ENCODE measurements at places on chromosomes 16 and 17.

GRCh38 chr17:33210285-33210684 is 82.8 kb downstream of the ASIC2 start:
- DNase-seq: no peak

DNA sequence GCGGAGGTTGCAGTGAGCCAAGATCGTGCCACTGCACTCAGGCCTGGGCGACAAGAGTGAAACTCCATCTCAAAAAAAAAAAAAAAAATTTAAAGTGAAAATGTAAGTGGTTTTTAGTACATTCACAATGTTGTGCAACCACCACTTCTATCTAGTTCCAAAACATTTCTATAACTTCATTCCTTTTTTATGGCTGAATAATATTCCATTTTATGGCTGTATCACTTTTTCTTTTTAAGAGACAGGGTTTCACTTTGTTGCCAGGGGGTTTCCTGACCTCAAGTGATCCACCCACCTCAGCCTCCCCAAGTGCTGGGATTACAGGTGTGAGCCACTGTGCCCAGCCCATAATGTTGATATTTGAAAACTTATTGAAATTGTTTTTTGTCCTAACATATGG is 11.7 kb upstream of the CMTM3 start:
- no peak for DNase-seq

- no peak for DNase-seq
These were observed 28.0 kb downstream of the NFAT5 start for GRCh38 chr16:69593751-69594255.

DNA sequence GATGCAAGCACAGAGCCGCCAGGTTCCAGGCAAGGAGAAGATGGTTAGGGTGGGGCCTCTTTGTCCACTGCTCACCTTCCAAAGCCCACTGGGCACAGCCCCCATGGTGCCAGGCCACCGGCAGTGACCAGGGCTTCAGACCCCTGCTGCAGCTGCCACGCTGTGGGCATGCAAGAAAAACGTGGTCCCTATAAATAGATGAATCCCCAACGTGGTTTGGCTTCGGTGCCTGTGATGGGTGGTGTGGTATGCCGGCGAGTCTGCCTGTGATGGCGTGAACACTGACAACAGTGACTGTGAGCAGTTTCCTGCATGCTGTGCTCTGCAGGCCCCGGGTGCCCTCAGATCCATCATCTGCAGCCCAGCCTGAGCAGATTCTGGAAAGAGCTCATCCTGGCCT is 36.6 kb downstream of the RAB11FIP4 start:
- DNase-seq: no peak

- DNase-seq: no peak
These were observed 26.4 kb downstream of the CCDC57 start for GRCh38 chr17:82186221-82186620.

- no peak for DNase-seq
These were observed 123.9 kb upstream of the ZFHX3 start for GRCh38 chr16:73171901-73172240.

- DNase-seq: no peak
These were observed 139.4 kb downstream of the C16orf78 start for GRCh38 chr16:49513040-49513439.

GRCh38 chr17:44216694-44217093 is 2.8 kb downstream of the UBTF start:
- DNase-seq: no peak

DNA sequence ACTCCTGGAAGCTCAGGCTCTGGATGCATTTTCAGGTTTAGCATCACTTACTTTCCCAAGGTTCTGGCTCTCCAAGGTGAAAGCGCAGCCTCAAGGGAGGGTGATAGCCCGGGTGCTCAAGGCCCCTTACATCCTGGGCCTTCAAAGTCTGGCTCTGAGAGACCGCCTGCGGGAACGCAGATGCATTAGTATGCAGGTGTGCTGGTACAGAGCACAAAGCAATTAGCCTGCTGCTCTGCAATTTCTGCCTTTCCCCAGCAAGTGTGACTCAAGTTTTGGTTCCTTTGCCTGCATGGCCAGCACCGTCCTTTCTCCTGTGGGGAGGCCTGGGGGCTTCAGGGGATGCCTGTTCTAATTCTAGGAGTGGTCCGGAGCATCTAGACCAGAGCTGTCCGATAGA is 116.2 kb downstream of the AATF start:
- no peak for DNase-seq

DNA sequence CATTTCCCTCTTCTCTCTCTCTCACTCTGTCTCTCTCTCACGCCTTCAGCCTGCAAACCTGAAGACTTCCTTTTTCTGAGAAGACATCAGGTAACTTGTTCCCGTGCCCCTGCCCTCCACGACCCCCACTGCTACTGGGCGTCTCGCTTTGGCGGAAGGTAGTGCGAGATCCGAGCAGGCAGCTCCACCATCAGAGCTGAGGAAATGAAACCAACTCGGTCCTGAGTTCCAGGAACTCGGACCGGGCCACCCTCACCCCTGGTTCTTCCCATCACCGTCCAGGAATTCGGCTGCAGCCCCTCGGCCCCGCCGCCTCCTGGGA is 585 bp downstream of the MLKL start:
- DNase-seq: no peak

- no peak for DNase-seq
These were observed 203.0 kb upstream of the TNRC6C start for GRCh38 chr17:77755410-77755963.

DNA sequence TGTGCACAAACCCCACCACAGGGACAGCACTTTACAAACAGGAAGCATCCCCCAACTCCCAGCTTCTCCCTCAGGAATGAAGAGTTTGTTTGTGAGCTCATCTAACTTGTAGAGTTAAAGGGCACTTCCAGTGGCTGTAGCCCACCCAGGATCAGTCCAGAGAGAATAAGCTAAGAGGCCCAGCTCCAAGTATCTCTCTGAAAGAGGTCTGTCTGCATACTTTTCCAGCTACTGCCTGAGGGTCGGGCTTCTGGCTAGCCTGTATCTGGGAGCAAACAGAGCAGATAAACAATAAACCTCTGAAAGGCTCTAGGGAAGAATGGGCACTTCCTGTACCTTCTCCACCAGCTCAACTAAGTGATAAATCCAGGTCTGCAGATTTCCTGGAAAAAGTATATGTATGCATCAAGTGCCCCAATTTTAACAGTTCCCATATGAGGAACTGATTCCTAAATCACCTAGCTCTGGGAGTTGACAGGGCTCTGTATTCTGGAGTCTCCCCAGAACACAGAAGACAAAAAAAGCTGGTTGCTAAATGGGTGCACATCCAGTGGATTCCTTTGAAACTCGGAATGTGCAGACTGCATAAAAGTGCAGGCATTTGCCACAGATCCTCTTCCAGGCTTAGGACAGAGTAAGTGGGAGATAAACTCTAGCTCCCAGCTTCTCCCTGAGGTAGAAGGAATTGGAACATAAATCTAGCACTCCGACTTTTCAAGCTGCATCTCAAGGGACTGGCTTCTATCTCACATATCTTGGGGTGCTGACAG is 37.1 kb upstream of the MYLK3 start:
- no peak for DNase-seq

- DNase-seq: no peak
These were observed 14.3 kb upstream of the DNASE1 start for GRCh38 chr16:3640207-3640606.

- DNase-seq: peak; percentile 27
These were observed 713 bp downstream of the COX11 start for GRCh38 chr17:54967621-54968261.

- peak; percentile 58 for DNase-seq
These were observed 6.8 kb downstream of the COTL1 start for GRCh38 chr16:84611041-84611440.

DNA sequence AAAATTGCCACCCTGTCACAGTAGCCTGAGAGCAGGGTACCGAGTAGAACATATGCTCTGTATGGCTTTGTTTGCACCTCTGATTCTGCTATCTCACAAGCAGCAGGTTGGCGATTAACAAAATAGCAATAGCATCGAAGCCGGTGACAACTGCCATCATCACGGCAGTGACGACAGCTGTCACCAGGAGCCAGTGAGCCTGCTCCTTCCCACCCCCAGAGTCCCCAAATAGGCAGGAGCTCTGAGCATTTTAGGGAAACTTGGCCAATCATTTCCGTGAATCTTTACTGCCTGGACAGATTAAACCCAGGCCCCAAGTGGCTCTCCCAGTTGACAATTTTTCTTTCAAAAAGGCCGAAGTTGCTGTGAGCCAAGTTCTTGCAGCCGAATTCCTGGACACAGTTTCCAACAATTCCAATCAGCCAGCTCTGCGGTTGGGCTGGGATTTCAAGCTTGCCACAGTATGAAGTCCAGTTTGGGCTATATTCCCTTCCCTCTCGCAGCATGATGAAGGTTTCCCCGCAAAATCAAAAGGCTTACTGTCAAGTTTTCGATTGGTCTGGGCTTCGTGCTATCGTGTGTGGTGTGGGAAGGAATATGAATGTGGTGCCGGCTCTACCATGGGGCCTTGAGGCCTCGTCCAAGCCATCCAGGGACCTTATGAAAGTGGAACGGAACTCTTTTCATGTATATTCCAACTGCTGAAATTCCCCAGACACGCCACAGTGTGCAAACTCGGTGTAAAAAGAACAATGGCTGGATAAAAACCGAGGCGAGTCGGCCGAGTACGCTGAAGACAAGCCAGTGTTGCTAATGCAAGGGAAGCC is 186.6 kb downstream of the C16orf78 start:
- DNase-seq: peak; percentile 30

GRCh38 chr17:34301986-34302385 is 16.4 kb downstream of the CCL11 start:
- DNase-seq: peak; percentile 43

DNA sequence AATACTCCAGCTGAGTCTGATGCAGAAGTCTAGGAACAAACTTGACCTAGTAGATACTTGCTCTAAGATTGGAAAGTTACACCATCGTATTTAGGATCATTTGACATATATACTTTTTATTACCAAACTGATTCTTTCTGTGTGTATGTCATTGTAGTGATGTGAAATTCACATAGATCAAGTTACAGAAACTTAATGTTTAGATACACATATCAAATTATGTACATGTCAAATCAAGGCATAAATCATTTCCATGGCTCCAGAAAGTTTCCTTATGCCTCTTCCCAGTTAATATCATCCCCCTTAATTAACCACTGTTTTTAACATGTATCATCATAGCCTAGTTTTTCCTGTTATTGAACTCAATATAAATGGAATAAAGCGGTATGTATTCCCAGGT is 292.0 kb upstream of the CDH11 start:
- DNase-seq: peak; percentile 65

DNA sequence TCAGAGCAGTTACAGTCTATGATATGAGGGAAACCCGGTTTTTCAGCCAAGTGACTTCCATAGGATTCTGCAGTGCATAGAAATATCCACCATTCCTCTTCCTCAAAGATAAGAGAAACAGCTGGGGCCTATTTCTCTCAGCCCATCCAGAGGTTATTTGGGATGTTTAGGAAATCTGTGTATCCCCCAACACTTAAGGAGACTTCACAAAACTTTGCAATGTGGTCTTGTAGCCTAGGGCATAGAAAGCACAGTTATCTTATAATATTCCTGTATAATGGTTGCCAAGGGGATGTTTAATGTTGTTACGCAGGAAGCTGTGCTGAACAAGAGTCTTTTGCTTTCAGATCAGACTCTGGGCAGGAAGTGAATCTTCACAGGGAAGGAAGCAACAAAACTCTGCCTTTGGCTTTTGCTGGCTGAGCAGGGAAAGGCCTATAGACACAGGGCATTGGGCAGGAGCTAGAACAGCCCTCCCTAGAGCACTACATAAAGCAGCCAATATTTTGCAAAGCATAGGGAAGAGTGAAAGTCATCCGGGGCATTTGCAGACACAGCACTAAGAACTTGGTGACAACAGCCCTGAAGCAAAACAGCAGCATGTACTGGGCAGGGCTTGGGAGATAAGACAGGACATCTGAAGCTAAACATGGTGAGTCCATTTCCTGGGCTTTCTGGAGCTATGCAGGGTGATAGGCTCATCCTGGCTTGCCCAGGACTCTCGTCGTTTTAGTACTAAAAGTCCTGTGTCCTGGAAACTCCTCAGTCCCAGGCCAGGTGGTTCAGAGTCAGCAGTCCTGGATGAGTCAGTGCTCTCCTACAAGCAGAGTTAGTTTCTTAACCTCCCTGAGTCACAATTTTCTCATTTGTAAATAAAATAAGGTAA is 18.7 kb upstream of the BEAN1 start:
- DNase-seq: peak; percentile 47

- DNase-seq: no peak
These were observed 14.4 kb upstream of the LGALS3BP start for GRCh38 chr17:78993981-78994671.

DNA sequence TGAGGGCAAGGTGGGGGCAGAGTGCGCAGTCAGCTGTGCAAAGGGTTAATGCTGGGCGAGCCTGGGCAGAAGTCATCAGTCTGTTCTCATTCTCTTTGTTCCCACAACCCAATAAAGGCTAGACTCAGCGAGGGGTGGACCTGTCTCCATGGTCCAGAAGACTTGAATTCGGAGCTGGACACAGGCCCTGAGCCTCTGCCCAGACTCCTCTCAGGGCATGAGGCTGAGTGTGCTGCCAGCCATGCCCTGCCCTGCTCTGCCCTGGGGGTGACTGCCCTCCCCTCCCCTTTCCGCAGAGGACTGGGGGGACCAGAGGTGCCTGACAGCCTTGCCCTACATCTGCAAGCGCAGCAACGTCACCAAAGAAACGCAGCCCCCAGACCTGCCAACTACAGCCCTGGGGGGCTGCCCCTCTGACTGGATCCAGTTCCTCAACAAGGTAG is 54.5 kb downstream of the MRC2 start:
- DNase-seq: no peak

DNA sequence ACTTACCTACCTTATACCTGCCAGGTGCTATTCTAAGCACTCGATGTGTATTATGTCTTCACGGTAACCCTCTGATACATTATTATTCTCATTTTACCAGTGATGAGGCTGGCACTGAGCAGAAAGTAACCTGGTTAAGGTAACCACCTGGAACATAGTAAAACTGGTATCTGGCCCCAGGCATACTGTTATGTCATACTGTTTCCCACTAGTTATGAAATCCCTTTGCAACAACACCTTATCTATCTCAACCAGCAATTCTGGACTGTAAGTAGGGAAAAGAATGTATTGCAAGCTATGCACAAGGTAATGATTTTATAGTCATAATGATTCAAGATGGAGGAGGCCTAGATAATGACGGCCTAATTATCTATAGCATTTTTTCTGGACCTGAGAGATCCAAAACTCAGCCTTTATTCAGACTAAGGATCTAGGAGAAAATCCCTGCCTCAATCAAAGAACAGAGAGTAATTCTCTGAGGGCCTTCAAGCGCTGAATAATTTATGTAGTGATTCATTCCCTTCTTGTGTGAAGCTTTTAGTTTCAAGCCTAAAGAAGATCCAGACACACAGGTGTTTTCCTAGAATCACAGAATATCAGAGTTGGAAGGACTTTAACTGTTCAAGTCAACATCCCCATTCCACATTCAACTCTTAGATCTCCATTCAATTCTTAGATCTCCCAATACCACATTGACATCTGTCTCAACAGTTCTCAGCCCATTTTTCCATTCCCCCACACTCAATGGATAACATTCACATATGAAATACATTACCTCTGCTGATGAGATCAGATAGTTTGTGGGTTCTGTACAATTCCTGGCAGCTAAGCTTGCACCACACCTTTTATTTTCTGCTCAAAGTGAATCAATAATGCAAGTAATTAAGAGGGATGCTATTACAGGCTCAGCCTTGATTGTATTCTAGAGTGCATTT is 14.9 kb upstream of the MMD start:
- DNase-seq: no peak

Measured in fibroblast of skin of right quadriceps (primary cell).